ENCODE measurements at places on chromosomes 1 and 21.

- DNase-seq: peak; percentile 10
Measured at GRCh38 chr1:50333595-50333974, 89.7 kb downstream of the DMRTA2 start.

GRCh38 chr1:40653851-40654537, 11.5 kb downstream of the RIMS3 start:
- DNase-seq: no peak

- no peak for DNase-seq
Measured at GRCh38 chr1:59605761-59606160, 209.0 kb upstream of the HOOK1 start.

- no peak for DNase-seq
Measured at GRCh38 chr1:8590721-8591351, 226.6 kb downstream of the RERE start.

DNA sequence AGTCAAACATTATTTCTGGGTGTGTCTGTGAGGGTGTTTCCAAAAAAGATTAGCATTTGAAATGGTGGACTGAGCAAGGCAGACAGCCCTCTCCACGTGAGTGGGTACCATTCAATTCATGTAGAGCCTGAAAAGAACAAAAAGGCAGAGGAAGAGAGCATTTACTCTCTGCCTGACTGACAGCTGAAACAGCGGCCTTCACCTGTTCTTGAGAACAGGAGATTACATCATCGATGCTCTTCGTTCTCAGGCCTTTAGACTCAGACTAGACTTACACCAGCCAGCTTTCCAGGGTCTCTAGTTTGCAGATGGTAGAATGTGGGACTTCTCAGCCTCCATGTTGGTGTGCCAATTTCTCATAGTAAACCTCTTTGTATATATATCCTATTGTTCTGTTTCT, 302.3 kb downstream of the BACH1 start:
- no peak for DNase-seq

DNA sequence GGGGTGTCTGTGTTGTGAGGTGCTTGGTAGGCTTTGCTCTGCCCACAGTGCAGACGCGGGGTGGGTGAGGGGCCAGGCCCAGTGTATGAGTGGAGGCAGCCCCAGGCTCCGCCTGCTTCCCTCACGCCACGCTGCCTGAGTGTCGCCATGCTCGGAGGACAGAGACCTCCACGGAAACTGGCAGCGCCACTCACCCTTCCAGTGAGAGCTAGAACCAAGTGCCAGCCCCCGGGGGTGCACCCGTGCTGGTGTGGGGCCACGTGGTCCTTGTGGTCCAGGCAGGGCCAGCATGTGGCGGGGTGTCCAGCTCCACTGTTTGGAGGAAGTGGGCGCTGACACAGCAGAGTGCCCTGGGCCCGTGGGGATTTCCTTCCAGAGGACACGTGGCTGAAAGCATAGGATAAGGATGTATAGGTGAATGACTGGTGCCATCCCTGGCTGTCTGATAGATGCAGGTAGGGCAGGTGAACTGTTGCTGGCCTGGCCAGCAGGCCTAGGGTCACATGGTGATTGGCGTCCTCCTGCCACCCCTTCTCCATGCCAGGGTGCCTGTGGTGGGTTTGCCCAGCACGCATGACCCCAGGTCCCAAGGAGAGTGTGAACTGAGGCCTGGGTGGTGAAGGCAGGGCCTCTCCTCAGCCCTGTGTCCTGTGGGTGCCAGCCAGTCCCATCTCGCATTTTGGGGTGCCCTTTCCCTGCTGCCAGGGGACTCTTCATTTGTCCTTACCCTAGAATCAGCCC, 3.8 kb downstream of the LRRC3 start:
- DNase-seq: no peak

DNA sequence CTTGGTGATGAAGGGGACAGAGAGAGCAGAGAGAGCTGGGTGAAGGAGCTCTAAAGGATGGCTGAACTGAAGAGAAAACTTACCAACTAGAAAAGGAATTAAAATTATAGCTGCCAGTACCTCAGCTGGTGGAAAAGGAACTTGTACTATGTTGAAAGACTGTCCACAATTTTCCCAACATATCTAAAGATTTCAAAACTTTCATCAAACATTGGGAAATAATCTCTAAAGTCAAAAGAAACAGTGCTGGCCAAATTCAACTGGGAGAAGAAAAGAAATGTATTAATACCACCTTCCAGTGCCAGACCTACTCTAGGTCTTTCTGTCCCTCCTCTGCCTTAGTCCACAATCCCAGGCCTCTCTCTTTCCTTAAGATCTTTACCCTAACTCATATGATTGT, 6.1 kb downstream of the SMG5 start:
- DNase-seq: peak; percentile 41

GRCh38 chr1:218525451-218526197, 180.5 kb downstream of the TGFB2 start:
- DNase-seq: no peak

DNA sequence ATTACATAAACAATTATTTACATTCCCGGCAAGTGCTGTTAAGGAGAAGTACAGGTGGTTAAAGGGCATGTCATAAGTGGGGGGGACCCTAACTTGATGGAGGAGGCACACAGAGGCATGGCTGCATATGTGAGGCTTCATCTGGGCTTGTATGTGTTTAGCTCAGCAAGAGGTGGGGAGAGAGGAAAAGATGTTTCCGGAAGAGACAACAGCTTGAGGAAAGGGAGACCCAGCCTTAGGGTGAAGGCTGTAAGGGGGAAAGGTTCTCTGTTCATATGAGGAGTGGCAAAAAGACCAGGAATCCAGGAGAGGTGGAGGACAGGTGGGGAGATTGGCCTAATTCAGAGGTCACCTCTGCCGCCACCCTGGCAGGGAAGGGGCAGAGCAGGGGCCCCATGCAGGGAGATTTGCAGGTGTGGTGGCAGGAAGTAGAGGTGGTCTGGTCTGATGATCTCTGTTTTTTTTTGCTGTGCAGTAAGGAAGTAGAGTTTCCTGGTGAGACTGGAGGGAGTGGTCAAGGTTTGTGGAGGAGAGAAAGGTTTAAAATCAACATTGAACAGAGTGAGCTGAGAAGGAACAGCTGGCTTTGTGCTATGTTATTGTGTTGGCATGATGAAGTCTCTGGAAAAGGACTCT, 9.0 kb downstream of the TRAF5 start:
- no peak for DNase-seq

GRCh38 chr1:192161976-192162375, 3.7 kb downstream of the RGS18 start:
- no peak for DNase-seq

DNA sequence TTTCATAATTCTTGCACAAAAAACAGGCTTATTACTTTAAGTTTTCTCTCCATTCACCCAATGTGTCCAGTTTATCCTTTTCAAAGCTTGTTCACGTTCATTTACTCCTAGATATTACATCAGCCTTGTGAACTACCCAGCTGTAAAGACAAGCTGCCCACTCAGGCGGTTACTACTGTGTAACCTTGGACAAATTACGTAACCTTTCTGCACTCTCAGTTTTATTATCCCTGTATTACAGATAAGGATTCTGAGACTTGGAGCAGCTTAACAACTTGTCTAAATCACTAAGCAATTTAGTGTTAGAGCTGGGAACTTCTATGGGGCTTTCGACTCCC, 20.5 kb upstream of the LPAR3 start:
- no peak for DNase-seq

DNA sequence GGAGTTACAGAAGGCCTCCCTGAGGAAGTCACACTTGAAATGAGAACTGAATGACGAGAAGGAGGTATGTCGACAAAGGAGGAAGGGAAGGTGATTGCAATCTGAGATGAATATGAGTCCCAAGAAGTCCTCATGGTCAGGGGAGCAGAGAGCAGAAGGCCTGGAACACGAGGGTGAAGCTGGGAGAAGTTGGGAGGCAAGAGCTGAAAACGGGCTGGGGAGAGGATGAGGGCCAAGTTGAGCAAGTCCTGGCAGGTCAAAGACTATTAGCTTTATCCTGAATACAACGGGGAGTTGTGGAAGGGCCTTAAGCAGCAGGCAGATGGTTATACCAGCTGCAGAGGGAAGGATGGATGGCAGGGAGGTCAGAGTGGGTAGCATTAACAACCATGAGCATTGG, 89.5 kb downstream of the KCNJ15 start:
- DNase-seq: no peak

GRCh38 chr1:157367870-157368269, 184.4 kb downstream of the FCRL5 start:
- no peak for DNase-seq

- no peak for DNase-seq
Measured at GRCh38 chr1:190578526-190578925, 100.9 kb upstream of the BRINP3 start.

- no peak for DNase-seq
Measured at GRCh38 chr1:19661721-19662228, 2.9 kb upstream of the HTR6 start.

GRCh38 chr1:155912056-155912536, 947 bp upstream of the RIT1 start:
- no peak for DNase-seq

- DNase-seq: no peak
Measured at GRCh38 chr1:80893115-80893514, 907.6 kb upstream of the ADGRL2 start.

DNA sequence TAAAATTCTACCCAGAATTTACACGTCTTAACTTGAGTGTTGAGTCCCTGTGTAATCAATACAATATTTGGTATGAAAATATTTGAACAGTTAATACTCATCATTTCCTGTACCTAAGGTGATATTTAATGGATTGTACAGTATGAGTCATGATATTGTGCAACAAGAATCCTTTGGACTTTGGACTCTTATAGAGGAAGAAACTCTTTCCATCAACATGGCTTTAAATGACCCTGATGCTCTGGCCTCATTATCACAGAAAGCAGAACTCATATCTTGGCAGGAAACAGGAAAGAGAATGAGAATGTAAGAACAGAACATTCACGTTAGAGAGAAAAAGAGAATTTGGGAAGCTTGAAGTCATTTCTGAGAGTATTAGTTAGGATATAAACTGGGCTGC, 168.8 kb upstream of the B3GALT2 start:
- DNase-seq: no peak

- no peak for DNase-seq
Measured at GRCh38 chr1:30527511-30528140, 195.8 kb downstream of the MATN1 start.

DNA sequence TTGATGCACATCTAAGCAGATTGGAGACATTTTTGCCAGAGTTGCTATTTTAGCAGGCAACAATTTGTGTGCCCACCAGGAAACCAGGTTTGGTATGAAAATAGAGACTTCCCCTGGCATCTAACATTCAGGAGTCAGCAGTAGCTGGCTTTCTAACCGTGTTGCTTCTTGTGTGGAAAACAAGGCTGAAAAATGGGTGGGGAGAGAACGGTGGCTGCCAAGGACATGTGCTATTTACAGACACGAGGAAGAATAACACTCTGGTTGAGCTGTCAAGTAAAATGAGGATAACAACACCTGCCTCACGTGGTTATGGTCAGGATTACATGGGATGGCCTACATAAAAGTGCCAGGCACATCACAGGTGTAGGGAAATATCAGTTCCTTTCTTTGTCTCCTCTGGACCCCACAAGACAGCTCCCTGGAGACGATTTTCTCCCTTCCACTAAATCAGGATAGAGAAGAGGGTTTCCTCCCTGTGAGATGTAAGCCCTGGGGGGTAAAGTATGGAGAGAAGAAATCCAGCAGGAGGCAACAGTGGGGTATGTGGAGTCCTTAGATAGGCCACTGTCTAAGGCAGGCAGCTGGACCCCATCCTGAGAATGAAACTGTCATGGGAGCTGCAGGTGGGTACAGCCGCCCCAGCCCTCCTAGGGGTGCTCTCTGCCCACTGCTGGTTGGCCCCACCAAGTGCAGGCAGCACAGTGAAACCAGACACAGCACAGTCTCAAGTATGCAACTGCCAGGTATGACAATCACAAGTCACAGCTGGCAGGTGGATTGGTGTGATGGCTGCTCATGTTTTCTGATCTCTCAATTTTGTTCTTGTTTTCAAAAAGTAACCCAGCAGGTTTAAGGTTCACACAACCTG, 80.3 kb downstream of the TENT5C start:
- DNase-seq: no peak

DNA sequence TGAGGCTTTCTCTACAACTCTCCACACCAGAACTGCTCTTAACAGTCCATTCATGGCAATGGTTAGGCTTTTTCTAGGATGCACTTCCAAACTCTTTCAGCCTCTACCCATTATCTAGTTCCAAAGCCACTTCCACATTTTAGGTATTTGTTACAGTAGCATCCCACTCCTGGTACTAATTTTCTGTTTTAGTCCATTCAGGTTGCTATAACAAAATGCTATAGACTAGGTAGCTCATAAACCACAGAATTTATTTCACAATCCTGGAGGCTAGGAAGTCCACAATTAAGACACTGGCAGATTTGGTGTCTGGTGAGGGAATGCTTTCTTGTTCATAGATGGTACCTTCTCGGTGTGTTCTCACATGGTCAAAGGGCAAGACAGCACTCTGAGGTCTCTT, 17.3 kb upstream of the EPS8L3 start:
- no peak for DNase-seq

DNA sequence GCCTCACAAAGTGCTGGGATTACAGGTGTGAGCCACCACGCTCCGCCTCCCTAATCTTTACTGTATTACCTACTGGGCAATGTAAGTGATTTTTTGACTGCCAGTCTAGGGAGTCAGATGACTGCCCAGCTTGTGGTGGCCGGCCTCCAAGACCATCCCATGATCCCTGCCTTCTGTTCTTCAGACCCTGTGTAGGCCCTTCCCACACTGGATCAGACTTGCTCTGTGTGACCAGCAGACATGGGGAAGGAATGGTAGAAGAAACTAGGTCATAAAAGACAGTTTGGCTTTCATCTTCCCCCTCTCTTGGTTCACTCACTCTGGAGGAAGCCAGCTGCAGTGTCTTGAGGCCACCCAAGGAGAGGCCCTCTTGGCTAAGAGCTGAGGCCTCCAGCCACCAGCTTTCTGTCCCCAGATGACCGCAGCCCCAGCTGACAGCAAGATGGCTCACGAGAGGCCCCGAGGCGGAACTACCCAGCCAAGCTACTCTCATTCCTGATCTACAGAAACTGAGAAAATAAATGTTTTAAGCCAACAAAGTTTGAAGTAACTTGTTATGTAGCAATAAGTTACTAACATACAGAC, 14.5 kb upstream of the CBR3 start:
- DNase-seq: peak; percentile 79

DNA sequence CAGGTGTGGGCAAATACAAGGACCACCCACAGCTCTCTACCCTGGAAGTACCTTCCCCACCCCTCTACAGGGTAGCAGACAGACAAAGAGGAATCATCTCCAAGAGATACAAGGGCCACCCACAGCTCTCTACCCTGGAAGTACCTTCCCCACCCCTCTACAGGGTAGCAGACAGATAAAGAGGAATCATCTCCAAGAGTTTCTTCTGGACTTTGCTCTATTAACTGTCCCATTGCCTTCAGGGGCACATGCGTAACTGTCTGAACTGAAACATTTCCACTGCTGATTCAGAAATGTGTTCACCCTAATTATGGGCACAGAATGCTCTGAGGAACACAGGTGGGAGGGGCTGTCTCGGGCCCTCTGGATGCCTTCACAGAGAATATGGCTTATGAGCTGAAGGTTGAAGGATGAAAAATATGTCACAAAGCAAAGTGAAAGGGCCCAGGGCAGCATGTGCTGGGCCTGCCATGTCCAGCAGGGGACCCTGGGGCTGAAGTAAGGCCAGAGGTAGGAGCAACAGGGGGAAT, 43.9 kb downstream of the ZNF281 start:
- DNase-seq: no peak

Data from fibroblast of gingiva (primary cell).